ENCODE measurements at places on chromosomes 5 and 9. TPM values are rescaled to one million over a fixed set of nuclear protein-coding genes. Genes with fewer than 3 reads are reported as not detected.

GRCh38 chr9:129027224-129027684 is 877 bp downstream of the SH3GLB2 start:
- DNase-seq = no peak

- no peak for DNase-seq
Measured at GRCh38 chr5:16390825-16391224, 74.8 kb downstream of the ZNF622 start.

- DNase-seq = no peak
Measured at GRCh38 chr5:98933445-98934072, 4.8 kb upstream of the CHD1 start.

DNA sequence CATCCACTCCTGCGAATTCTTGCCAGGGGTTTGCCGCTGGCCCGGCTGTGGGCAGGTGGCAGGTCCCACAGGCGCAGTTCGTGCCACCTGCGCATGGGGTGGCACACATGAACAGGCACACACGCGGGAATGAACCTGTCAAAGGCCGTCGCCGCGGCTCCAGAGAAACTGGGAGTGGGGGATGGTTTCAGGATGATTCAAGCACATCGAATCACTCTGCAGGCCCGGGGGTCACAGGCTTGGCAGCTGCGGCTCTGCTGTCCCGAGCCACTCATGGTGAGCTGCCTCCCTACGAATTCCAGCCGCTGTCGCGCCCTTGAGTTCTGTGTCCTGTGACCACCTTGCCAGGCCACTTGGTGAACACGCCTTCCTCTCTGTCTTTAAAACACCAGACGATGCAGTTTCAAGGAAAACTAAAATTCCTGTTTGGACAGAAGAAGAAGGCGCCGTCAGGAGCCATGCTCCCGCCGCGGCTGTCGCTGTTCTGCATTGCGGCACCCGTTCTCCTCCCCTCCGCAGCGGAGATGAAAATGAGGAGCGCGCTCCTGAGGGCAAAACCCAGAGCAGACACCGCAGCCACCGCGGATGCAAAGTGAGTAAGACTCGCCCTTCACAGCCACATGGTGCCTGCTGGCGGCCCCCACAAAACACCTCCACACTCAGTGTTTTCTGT is 15.4 kb upstream of the EXOC3 start:
- DNase-seq = no peak

The TXN gene
- polyA plus RNA-seq = 128 TPM

The TMC1 gene
- polyA plus RNA-seq = 0.67 TPM

The C9orf153 gene
- not detected for polyA plus RNA-seq
